NCI-H2081 (cell line): ENCODE measurements at places on chromosomes 12 and 14.
A peak's percentile ranks its signal among the peaks of the same experiment; 100 is the strongest.

- DNase-seq: no peak
Measured at GRCh38 chr12:130199581-130200390, 37.5 kb downstream of the FZD10 start.

DNA sequence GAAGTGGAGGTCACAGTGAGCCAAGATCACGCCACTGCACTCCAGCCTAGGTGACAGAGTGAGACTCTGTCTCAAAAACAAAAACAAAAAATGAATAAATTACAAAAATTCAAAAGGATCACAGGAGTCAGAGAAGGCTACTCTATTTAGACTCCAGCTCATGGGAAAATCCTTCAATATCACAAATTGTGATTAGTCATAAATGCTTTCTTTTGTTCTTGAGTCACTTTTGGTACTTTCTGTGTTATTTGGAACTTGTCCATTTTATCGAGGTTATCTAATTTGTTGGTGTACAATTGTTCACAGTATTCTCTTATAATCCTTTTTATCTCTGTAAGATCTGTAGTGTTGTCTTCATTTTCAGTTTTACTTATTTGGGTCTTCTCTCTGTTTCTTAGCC is 18.9 kb downstream of the ALDH2 start:
- DNase-seq: no peak

- DNase-seq: no peak
Measured at GRCh38 chr12:52499806-52500560, 6.9 kb upstream of the KRT6A start.

- no peak for DNase-seq
Measured at GRCh38 chr14:91303091-91303923, 58.8 kb upstream of the GPR68 start.

DNA sequence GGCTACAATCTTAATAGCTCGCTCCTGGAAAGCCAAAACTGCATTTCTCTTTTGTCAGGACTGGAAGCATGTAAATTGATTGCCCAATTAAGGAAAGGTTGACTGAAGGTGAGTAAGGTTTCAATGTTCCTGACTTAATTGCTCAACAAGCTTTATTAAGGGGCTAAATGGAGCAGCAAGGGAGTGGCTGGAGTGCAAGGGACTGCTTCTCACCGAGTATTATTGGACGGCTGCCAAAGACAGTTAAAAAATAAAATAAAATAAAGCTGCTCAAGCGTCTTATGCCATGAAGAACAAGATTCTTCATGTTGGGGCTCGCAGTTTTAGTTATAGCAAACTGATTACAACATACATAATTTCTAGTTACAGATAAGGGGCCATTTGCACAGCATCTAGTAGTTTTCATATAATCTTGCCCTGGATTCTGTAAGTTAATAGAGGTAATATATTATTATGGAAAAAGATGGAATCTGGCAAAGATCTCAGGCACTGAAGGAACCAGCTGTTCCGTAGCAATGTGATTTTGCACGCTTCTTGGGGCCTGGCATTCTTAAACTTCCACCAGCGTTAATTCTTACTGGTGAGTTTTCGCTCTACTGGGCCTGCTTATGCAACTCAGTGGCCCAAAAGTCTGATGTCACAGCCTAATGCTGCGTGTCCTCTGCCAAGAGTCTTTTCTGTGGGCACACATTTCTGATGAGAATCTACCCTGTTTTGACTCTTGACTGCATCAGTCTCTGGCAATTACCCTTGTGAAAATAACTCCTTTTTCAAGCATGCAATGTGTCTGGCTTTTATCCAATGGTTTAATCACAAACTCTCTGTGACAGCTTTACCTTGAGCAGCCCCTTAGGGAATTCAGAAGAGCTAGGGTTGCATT is 108.5 kb downstream of the SLC38A1 start:
- peak; percentile 54 for DNase-seq

DNA sequence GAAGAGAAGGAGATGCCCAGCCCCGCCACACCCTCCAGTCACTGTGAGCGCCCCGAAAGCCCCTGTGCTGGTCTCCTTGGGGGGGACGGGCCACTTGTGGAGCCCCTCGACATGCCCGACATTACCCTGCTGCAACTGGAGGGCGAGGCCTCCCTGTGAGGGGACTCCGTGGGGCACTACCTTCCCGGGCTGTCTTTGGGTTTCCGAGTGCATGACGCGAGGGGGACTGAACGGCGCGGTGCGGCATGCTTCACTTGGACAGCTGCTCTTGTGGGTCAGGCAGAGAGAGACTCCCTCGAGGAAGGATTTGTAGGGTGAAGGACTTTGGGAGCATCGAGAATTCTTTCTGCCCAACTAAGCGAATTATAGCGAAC is 1.1 kb downstream of the CCDC184 start:
- DNase-seq: no peak

- no peak for DNase-seq
Measured at GRCh38 chr14:50963919-50964318, 19.6 kb upstream of the PYGL start.

DNA sequence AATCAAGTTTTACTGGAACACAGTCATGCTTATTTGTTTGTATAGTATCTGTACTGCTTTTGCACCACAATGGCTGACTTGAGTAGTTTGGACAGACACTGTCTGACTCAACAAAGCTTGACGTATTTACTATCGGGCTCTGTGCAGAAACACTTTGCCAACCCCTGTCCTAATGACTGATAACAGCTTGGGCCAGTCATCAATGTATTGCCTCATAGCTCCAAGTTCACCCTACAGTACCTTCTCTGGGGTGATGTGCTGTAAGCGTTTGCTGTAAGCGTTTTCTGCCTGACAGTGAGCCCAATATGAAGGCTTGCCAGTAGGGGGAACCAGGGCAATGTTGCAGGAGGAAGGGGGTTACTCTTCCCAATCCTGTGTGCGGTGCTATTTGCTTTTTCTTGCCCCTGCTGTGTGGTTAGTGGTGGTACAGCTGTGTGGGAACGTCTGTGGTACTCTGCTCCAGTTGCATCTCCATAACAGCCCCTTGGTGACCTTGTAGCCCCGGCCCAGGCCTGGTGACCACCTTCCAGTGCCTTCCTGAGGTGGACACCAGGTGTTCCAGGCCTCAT is 5.4 kb upstream of the CCDC177 start:
- peak; percentile 73 for DNase-seq

- no peak for DNase-seq
Measured at GRCh38 chr12:89578499-89578898, 52.7 kb upstream of the POC1B start.
